ENCODE measurements at places on chromosomes 3 and 15.
A peak's percentile ranks its signal among the peaks of the same experiment; 100 is the strongest.

DNA sequence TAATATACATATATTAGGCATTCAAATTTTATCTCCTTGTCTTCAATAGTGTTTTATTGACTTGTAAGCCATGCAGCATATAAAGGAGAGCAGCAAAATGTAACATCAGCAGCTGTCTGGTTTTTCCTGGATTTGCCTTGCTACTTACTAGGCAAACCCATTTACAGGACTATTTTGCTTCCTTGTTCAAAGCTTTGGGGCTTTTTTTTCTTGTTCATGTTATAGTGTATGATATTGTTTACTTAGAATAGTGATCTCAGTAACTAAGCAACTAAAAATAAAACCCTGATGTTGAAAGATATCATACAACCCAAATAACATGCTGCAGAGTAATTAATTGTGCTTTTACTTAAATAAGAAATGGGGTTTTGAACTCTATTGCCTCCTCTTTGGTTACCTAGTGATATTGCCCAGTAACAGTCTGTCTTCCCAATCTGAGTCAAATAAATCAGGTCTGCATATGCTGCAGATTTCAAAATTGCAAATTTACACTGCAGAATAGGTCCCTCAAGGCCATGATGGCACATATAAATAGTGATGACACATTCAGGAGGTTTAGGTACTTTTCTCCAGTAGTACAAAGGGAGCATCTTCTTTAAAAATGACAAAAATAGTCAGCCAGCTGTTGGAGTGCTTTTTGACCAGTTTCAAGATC is 578.1 kb upstream of the NECTIN3 start:
- no peak for DNase-seq

DNA sequence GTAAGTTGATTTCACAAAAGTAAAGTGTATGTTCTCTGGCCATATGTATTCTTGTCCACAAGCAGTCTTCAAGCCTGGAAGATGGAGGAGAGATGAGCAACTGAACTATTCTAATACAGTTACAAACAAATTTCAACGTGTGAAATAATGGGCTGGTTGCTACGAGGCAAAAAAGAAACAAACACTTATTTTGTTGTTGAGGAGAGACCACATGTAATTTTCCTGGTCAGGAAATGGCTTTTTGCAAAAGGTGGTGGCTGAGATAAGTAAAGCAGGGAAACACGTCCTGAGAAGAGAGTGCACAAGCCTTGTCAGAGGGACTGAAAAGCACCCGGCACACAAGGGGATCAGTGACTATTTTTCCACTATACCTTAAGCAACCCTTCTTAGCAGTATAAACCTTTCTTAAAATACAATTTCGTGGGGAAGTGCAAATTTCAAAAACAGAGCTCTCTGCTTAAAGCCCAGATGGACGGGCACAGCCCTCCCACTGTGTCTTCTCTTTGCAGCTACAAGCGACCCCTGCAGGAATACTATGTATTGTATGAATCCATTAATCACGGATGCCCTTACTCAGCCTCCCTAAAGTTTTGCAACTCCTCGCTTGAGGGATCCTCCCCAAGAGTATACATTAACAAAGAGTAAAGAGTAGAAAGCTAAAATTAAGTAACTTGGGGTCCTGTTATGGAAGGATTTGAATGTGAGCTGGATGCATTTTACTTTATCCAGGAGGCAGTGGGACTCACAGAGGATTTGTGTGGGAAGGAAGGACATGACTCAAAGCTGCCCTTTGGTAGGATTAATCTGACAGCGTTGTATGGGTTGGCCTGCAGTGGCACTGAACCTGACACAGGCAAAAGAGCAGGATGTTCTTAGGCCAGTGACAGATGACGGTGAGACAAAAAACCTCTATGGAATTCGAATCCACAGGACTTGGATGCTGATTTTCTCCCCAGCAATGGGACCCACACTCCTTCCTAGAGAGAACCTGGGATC is 253.7 kb downstream of the IL5RA start:
- no peak for DNase-seq

DNA sequence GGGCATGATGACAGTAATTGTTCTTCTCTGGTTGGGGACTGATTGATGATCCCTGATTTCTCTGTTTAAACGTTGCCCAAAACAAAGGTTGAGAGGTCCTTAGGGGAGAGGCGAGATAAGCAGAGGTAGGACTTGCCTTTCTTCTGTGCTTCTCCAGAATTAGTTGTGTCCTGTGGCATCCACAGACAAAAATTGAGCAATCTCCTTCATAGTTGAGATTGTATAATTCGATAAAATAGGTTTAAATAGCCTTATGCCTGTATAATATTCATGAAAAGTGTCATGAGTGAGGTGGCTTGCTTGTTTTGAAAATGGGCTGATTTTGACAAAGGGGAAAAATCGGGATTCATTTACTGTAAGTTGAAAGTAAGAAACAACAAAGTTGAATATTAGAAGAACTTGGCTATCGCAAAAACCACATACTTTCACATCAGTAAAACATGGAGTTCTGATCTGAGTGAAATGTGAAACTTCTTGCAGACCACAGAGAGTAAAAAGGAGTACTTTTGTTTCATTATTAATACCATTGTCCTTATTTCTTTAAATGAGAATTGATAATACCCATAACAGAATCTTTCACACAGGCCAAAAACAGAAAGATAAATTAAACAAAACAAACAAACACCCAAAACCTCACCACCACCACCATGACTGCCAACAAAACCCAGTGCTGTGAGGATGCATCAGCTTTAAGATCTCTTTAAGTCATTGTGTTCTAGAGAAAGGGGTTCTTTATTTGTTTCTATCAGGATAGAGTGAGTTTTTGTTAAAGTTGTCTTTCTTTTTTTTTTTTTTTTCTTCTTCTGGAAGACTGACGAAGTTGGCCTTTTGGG is 155.7 kb downstream of the LPP start:
- no peak for DNase-seq

DNA sequence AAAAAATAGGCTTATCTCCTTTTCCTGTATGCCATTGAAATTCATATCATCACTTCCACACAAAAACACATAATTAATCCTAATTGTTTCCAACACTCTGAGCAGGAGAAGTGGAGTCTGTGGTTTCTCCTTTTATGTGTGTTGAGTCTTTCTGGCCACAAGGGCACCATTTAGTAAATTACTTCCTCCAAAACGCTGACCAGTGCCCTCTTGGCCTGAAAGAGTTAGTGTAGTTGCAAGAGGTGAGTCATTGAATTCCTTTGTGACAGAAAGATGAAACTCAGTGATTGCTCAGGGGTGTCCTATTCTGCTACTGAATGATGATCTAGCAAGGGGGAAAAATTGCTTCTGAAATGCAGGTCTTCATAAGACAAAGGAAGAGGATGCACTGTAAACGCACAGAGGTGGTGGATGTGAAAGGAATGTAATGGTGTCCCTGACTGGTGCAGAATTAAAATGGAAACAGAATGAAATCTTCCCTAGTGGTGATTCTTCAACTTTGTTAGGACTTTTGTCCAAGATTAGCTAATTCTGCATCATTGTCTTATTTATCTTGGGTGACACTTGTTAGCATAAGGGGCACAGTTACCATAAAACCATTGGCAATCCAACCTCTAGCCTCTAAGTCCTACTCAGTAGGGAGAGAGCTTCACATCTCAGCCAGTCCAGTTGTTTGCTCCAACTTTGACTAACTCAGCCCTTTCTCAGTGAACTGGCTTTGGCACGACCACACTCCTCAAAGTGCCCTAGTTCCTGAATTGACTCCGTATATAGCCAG is 208.4 kb upstream of the NANOGP8 start:
- no peak for DNase-seq

- DNase-seq, result no peak
Measured at GRCh38 chr15:39491886-39492490, 88.9 kb upstream of the THBS1 start.

DNA sequence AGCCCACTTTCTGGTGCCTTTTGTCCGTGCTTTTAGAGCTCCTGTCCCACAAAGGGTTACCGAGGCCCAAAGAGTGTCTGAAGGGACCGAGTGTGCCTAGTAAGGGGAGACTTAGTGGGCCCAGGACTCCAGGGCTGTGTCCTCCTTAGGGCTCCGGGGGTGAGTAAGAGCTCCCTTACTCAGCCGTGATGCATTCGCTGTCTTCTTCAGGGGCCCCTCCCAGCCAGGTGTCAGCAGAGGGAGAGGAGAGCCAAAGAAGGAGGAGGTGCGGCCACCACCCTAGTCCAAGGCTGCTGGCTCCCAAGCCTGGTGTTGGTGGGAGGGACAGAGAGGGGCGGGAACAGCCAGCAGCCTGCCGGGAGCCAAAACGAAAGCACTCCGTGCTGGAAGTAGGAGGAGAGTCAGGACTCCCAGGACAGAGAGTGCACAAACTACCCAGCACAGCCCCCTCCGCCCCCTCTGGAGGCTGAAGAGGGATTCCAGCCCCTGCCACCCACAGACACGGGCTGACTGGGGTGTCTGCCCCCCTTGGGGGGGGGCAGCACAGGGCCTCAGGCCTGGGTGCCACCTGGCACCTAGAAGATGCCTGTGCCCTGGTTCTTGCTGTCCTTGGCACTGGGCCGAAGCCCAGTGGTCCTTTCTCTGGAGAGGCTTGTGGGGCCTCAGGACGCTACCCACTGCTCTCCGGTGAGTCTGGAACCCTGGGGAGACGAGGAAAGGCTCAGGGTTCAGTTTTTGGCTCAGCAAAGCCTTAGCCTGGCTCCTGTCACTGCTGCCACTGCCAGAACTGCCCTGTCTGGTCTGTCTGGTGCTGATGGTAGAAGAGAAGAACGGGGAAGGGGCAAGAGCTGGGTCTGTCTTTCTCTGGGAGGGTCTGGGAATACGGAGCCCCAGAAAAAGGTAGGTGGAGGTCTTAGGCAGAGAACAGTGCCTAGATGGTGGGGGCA is at the start of gene IL17RC:
Gene IL17RC, plus strand, starts transcription at position 365 of the 947 bp plus-strand sequence. Its CDS starts 218 bp downstream, at position 583.
- peak; percentile 46 for DNase-seq

GRCh38 chr3:50355829-50356552 is 3.3 kb downstream of the TMEM115 start:
- no peak for DNase-seq

GRCh38 chr3:143200001-143200924 is 80.7 kb downstream of the CHST2 start:
- DNase-seq, result no peak

GRCh38 chr15:48021336-48022086 is 99.3 kb upstream of the SLC24A5 start:
- DNase-seq, result no peak

DNA sequence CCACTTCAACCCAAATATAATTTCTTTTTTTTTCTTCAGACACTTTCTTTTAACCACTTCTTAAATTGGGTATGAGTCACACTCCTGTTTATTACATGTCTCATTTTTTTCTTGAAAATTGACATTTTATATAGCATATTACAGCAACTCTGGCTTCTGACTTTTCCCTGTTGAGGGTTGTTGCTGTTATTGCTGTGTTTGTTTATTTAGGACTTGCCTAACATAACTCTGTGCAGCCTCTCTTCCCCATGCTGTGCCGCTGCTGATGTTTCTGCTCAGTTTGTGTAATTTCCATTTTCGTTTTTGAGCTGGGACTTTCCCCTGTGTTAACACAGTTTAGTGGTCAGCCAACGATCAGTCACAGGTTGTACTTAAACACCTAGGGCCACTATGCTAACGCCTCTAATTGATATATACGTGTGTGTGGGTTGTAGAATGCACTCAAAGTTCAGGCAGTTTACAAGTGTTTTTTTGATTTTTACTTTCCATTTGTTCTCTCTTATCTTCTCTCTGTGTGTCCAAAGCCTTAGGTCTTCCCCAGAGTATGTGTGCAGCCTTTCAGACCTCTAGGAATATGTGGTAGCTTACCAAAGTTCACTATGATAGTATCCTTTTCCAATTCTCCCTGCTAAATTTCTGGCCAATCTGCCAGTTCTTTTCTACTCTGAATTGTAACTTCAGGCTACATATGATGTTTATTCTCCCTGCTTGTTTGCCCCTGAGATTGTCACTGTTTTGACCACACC is 337.2 kb downstream of the ZBTB20 start:
- no peak for DNase-seq

GRCh38 chr3:184965639-184966430 is 153.9 kb downstream of the VPS8 start:
- no peak for DNase-seq

GRCh38 chr3:142913432-142913831 is 24.5 kb upstream of the PCOLCE2 start:
- no peak for DNase-seq

- no peak for DNase-seq
Measured at GRCh38 chr3:42057561-42058211, 33.5 kb upstream of the TRAK1 start.

- DNase-seq, result no peak
Measured at GRCh38 chr15:73308305-73308704, 60.5 kb downstream of the HCN4 start.

GRCh38 chr15:69734699-69735098 is 282.1 kb downstream of the RPLP1 start:
- DNase-seq, result no peak

- no peak for DNase-seq
Measured at GRCh38 chr15:65804252-65804931, 12.3 kb upstream of the DENND4A start.

- no peak for DNase-seq
Measured at GRCh38 chr3:62238003-62238402, 135.3 kb downstream of the FEZF2 start.

DNA sequence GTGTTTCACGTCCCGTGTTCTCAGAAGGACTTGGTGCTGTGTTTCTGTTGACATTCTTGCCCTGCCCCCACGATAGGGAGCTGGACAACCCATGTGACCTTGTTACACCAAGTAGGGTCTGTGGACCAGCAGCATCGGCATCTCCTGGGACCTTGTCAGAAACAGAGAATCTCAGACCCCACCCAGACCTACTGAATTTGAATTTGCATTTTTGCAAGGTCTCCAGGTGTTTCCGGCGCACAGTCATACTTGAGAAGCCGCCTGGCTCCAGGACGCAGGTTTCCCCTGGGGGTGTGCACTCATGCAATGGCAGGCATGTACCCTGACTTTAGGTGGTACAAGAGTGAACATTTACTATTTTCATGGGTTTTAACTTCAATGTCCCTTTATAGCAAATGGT is 117.9 kb downstream of the TLE3 start:
- no peak for DNase-seq

DNA sequence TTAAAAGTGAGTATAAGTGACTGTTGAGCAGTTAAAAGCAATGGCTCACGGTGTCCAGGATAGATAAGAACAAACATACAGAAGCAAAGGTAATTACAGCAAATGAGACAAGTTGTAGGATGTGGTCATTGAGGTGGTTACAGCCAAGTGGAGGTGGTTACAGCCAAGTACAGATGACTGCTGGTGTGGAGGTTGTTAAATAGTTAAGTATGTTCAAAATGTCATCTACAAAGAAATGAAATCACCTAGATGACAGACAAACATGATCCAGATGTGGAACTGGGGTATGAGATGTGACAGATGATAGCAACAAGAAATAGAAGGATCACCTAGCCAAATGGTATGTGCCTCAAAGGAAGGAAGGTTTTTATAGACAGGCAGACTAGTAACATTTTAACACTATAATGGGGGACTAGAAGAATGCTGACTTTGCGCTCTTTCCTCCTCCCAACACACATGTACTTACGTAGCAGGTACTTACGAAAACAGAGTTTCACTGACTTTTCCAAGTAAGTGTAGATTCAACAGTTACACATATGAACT is 6.8 kb upstream of the ANKRD28 start:
- no peak for DNase-seq

- no peak for DNase-seq
Measured at GRCh38 chr3:9777694-9778021, 7.9 kb upstream of the CAMK1 start.

- DNase-seq, result no peak
Measured at GRCh38 chr3:13087320-13087990, 14.2 kb upstream of the IQSEC1 start.

GRCh38 chr15:47186075-47186474 is 531.2 kb upstream of the SEMA6D start:
- DNase-seq, result no peak

GRCh38 chr3:124627501-124627908 is 102.7 kb upstream of the UMPS start:
- DNase-seq, result no peak
